ENCODE measurements at places on chromosomes 2 and 18.

DNA sequence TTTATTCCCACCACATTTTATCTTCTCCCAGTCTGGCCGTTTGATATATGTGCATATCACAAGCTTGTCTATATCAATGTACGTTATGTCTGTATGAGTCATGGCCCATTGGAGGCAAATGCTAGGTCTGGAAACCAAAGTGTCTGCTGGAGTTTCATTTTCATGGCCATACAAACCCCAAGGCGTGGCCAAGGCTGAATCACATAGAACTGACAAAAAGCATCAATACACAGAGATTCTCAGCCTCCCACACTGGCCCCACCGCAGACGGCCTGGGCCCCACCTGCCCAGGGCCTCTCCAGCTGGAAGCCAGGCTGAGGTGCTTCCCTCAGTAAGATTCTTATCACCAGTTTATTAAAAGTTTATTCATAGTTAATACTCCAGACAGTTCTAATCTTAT is 40.5 kb upstream of the SALL3 start:
- no peak for DNase-seq

DNA sequence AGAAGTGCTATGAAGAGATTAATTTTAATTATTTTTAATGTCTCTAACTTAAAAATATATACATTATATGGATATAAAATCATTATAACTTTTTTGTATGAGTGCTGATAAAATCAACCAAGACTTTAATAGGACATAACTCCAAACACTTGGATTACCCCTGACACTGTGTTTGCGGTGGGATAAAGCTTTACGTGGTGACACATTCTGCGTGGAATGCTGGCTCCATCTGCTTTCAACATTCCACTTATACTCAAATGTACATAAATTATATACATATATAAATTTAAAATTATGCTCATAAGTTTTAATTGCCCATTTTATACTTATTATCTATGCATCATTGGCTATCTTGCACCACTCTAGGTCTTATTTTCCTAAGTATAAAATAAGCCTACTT is 30.5 kb downstream of the LINC00305 start:
- no peak for DNase-seq

GRCh38 chr2:161068670-161069069 is 91.6 kb upstream of the TANK start:
- no peak for DNase-seq

DNA sequence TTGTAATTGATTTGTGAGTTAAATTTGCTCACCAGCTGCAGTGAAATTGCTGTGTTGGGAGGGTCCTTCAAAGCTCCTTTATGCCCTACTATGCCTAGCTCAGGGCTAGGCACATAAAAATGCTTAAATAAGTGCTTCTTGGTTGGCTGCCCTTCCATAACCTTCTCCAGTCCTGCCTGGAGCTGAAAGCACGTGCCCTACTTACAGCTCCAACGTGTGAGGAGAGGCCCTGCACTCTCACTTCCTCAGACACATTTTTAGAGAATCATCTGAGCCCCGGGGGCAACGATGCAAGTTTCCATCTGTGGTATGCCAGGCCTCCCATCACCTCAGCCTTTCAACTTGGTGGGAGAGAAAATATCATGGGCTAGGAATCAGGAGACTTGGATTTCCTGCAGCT is 202.7 kb downstream of the BCL11A start:
- no peak for DNase-seq

DNA sequence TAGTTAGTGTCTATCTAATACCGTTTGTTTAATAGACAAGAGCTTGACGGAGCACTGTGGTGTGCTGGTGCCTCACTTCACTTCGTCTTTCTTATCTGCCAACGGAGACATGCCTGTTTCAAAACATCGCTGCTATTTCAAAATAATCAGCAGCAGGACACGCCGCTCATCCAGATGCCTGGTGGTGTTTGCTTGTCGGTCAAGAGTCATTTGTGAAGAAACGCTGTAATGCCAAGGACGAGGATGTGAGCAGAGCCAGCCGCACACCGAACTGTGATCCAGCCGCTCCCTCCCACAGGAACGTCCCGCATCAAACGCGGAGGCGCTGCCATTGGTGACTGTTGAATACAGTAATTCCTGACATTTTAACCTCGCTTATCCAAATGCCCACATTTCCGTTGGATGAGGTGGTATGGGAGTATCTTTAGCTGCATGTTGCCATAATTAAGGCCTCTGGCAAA is 432.4 kb downstream of the FBXO15 start:
- no peak for DNase-seq

DNA sequence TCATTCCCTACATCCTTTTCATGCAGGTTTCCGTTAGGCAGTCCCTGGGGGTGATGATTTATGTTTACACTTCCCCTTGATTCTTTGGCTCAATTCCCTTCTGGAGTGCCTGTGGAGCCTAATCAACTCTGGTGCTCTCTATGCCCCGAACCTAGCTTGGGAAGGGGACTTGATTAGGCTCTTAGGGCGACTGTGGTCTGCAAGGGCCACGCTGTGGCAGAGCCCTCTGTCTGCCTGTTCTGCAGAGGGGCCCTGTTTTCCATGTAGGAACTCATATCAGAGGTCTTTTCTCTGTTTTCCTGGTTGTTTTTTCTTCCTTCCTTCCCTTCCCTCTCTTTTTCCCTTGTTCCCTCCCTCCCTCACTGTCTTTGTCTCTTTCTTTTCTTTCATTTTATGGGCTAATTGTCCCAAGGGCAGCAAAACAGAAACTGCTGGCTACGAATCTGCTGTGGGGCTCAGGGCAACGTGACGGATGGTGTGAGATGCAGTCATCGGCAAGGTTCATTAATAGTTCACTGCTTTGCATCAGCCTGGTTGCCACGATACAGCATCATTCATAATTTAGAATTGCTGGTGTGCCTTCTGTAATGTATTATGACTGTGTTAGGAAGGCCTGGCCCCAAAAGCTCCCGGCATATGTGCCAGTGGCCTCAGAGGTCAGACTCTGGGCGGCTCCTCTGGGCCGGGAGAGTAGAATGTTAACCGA is 134.5 kb downstream of the NAPG start:
- no peak for DNase-seq

DNA sequence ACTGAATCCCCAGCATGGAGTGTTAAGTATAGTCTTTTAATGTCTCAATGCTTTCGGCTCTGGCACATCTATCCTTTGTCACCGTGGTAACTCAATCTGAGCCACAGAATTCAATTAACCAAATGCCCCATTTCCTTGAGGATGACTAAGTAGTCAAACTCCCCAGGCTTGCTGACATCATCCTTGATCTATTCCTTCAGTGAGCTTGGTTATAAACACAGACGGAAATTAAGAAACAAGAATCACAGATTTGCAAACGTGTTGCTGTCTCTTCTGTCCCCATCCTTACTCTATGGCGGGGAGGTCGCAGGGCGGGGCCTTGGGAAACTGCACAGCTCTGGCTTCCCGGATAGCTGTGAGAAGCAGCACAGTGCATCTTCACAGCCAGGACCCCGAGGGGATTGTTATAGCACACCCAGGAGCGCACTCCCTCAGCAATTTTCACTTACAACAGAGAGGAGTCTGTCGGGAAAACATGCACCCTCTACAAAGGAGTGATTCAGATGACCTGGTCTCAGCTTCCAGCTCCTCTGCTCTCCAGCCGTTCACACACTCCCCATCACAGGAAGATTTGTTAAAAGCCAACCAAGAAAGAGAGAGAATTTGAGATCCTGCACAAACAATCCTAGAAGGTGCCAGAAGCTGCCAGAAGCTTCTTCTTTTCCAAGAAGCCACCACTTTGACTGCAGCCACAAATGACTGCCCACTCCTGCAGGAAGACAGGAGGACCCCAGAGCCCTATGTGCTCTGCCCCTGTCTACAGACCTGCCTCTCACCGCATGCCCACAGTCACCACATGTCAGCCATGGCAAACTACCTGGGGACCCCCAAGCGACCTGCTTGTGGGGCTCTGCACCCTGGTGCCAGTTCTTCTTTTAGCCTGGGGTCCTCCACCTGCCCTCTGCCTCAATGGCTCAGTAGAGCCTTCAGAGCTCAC is 44.9 kb upstream of the YWHAQ start:
- DNase-seq, result no peak

GRCh38 chr18:48667276-48668254 is 128.7 kb downstream of the CTIF start:
- DNase-seq, result peak; percentile 66

DNA sequence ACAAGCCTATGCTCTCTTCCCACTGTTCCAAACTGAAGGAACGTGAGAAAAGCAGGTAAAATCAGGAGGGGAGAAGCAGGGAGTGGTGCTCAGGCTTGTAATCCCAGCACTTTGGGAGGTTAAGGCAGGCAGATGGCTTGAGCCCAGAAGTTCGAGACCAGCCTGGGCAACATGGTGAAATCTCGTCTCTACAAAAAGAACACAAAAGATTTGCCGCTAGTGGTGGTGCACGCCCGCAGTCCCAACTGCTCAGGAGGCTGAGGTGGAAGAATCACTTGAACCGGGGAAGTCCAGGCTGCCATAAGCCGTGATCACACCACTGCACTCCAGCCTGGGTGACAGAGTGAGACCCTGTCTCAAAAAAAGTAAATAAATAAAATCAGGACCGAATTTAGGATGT is 1.3 kb upstream of the TMSB10 start:
- DNase-seq, result no peak

- no peak for DNase-seq
Measured at GRCh38 chr2:220894069-220894468, 678.0 kb downstream of the EPHA4 start.

DNA sequence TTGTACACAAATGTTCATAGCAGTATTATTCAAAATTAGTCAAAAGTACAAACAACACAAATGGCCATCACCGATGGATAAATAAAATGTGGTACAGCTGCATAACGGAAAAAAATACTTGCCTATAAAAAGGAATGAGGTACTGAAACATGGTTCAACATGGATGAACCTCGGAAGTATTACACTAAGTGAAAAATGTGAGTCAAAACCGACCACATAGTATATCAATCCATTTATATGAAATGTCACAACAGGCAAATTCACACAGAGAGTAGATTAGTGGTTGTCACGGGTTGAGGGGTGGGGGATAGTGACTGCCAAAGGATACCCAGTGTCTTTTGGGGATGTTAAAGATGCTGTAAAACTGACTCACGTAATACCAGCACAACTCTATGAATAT is 3.5 kb downstream of the SS18 start:
- DNase-seq, result no peak

- no peak for DNase-seq
Measured at GRCh38 chr2:219642069-219642454, 14.6 kb downstream of the SLC4A3 start.

DNA sequence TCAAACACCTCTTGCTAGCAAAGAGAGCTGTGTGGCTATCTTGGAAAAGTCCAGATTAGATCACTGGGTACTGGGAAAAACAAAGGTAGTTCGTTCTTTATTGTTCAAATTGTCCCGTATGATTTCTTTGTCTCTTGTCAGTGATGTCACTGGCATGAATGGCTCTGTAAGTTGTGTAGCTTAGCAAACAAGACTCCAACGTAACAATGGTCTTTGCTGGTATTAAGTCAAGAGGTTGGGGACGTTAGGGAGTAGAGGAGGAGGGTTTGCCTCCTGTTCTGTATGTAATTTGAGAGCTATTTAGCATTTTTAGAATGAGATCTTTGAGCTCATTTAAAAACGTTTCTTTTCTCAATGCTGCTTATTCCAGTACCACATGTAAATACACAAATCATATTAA is 216.5 kb upstream of the SP5 start:
- no peak for DNase-seq

All from dorsolateral prefrontal cortex (tissue), 122 donors.